Activated CD4-positive, alpha-beta T cell treated with anti-CD3 and anti-CD28 coated beads, Interleukin-2, amount 50 U/mL, for 4 hours (primary cell): ENCODE measurements at places on chromosomes 16 and 17.
A peak's percentile ranks its signal among the peaks of the same experiment; 100 is the strongest.

- DNase-seq, result no peak
These were observed 18.6 kb downstream of the ALOX12B start for GRCh38 chr17:8068736-8069586.

DNA sequence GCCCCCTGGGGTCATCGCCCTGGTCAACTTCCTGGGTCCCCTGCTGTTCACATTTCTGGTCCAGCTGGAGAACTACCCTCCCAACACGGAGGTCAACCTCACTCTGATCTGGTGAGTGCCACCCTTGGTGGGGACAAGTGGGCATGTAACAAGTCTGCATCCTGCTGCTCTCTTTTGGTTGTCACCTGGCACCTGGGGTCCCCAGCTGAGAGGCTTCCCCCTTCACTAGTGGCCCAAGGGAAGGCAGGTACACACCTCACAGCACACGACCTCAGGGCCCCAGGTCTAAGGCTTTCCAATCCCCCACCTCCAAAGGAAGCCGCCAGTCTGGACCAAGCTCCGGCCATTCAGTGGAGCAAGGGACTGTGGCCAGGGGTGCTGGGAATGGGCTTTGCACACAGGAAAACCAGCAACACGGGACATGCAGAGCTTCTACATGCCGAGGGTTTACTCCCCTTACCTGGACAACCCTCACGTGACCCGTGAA lies 4.4 kb downstream of the TMC8 start:
- DNase-seq, result no peak

DNA sequence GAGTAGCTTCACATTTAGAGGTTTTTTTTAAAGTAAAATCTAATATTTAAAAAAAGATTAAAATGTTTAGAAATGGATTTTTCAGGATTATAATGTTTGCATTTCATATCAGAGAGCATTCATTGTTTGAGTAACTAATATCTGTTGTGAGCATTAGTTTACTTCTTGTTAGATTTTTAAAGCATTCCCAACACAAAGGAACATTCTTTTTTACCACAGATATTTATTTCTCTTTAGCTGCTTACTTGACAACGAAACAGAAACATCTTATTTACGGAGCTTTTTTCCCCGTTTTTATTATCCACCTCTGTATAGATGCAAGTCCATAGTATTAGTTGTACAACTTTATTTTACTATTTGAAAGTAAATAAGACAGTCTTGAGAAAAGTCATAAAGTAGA lies 53.0 kb downstream of the NFAT5 start:
- DNase-seq, result no peak

- no peak for DNase-seq
These were observed 2.3 kb downstream of the LRRC3C start for GRCh38 chr17:39929646-39930407.

DNA sequence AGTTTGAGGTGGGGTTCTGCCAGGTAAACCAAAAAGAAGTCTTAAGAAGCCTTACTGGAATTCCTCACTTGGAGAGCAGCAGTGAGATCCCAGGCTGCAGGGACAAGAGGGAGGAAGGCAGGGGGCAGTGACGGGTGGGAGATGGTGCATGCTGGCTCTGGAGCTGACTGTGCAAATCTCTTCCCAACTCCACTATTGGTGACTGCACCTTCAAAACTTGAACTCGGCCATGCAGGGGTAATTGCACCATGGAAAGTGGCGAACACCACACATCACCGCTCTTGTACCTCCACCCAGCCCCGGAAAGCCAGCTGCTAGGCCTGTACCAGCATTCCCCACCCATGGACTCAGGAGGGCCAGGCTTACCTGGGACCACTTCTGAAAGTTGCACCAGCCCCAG lies 51.4 kb upstream of the CDR2 start:
- DNase-seq, result no peak

- no peak for DNase-seq
These were observed 4.7 kb upstream of the IGSF6 start for GRCh38 chr16:21656795-21657768.

DNA sequence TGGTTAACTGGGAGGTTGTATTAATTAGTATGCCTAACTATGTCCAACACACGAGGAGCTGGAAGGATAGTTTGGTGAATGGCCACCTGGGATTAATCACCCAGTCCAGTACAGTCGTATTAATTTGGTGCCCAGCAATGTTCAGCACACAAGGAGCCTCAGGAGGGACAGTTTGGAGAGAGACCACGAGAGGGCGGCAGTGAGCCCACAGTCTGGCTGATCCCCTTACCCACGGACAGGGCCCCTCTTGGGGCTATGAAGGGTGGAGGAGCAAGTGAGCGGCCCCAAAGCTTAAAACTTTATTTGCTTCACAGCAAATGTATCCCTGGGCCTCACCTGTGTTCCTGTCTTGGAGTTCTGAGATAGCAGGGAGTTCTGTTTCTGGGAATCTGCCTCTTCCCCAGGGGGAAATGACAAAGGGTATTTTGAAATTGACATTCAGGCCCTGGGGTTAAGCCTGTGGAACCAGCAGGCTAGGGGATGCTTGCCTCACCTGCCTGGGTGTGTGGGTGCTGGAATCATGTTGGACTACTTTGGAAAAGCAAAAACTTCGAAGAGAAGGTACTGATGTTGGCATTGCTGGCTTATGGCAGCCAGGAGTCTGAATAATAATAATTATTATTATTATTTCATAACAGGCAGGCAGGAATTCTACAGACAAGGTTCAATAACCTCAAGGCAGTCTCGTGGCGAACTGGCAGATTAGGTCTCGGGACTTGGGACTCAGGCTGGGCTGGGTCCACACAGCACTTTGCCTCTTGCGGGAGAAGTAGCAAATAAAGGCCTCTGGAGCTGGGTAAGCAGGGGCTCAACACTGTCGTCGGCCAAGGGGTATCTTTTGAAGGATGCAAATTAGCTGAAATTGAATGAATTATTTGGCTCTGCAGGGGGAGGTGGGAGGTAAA lies 227.6 kb upstream of the ASIC2 start:
- no peak for DNase-seq

DNA sequence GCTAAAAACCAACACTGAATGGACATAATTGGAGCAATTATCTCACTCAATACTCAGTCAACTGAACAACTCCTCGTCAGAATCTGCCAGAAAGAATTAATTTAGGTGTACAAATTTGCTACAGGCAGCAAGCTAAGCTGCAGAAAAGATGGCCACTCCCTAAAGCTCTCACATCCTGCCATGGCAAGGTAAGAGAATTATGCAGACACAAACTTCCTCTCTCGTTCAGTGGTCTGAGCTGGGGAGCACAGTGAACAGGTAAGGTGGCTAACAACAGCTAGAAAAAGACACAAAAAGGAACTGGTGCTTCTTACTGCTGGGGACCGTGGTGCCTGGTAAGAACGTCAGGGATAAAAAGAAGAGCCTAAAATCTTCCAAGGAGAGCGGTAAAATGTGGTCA lies 74.9 kb upstream of the BCAR1 start:
- DNase-seq, result no peak

GRCh38 chr17:4945176-4945943 lies 3.0 kb downstream of the PFN1 start:
- peak; percentile 82 for DNase-seq

DNA sequence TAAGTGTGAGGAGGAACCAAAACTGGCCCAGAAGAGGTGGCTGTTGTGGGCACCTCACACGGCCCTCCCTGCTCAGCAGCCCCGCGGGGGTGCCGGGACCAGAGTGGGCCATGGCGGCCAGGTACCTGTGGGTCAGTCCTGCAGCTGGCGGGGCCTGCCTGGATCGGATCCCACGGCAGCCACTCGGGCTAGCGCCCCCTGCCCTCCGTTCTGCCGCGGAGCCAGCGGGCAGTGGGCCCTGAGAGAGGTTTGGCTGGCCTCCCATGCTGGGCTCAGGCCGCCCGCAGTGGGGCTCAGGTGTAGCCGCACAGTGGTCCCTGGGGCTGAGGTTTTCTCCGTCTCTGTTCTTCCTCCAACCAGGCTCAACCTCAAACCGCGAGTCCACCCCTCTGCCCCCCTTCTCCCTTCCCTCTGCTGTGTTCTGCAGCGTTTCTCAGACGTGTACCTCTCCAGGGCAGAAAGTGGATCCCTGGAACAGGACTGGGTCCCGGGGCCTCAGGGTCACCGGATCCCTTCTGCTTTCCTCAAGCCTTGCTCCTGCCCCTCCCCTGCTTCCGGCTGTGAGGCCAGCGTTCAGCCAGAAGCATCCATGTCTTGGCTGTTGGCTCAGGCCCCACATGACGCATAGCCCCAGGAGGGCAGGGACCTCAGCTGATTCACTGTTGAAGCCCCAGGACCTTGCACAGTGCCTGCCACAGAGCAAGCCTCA lies 28.6 kb upstream of the ITGA3 start:
- no peak for DNase-seq

GRCh38 chr17:3879186-3879585 lies 13.7 kb downstream of the CAMKK1 start:
- no peak for DNase-seq

GRCh38 chr16:17404941-17405689 lies 65.6 kb downstream of the XYLT1 start:
- DNase-seq, result no peak

GRCh38 chr16:12188061-12188934 lies 211.8 kb downstream of the SNX29 start:
- no peak for DNase-seq

DNA sequence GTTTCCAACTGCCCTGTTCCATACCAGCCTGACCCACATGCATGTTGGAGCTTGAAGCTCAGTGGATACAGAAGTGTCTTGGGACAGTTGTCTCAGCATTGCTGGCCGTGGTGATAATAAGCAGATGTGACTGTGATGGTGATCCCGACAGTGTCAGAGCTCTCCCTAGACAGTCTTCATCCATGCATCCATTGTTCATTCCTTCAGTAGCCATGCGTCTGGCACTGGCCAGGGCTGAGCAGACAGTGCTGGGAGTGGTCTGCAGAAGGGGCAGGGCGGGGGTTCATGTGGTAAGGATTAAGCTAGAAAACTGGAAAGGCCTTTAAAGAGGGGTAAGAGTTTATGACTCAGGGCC lies 68.1 kb downstream of the GNAO1 start:
- DNase-seq, result no peak

DNA sequence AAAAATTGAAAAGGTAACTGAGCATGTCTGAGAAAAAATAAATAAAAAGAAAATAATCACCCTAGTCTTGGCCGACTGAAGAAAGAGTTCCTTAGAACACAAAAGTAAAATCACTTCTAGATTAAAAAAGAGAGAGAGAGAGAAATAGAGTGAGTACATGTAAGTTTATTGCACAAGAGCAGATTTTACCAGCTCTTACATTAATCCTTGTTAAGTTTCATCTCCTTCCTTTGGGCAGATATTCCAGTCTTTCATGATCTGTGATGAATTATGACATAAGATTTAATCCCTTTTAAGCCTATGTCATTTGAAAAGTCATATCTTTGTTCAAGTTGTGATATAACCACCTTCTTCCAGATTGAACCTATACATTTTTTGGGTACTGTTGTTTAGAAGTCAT lies 54.8 kb downstream of the NFAT5 start:
- no peak for DNase-seq

DNA sequence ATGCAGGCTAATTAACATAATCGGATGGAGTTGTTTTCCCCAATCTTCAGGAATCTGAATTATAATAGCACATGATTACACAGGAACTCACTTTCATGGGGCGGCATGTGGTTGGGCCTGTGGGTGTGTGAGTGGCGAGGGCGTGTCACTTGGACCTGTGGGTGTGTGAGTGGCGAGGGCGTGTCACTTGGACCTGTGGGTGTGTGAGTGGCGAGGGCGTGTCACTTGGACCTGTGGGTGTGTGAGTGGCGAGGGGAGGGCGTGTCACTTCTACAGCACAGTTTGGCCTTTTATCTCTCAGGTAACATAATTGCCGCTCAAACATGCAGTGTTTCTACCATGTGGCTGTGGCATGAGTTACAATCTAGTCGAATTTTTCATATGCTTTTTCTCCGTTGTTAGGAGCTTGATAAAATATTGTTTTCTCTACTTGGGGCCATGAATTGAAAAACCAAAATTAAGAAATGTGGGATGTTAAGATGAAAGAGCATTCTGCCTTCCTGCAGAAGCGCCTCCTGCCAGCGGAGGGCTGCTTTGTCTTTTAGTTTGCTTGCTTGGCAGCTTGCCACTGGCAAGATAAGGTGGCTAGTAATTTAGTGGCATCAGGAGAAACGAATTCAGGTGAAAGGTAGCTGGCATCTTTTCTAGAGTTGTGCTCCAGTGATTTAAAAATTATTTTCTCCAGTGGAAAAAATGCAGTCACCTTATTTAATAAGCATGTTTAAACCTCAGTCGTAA lies 36.2 kb downstream of the USP10 start:
- DNase-seq, result peak; percentile 38

DNA sequence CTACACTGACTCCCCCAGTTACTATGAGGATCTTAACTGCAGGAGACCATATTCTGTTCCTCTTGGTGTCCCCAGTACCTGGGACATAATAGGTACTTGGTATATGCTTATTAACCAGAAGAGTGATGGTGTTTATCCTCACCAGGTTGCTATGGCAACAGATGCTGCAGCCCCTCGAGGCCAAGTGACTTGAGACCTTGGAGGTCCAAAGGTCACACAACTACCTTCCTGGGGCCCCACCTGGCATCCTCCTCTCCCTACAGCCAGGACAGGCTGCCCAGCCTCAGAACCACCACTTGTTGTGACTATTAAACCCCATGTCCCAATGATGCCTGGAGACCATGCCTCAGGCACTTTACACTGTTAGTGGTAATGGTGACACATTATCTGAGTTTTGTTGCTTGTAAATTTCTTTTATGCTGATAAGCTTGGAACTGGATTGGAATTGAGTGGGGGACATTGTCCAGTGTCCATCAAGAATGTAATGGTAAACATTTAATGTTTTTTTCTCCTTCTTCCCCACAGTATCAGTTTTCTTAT lies 189.4 kb downstream of the CCDC182 start:
- DNase-seq, result no peak
